Activated B cell treated with CpG ODN at 0.5 μM for 24 hours (primary cell): ENCODE measurements at places on chromosomes 6 and 20. TPM values are rescaled to one million over a fixed set of nuclear protein-coding genes. Genes with fewer than 3 reads are reported as not detected.

The EDN3 gene
- not detected in 2 replicates for total RNA-seq

The HCRTR2 gene
- not detected in 2 replicates for total RNA-seq

The ITCH gene
- total RNA-seq: 62.6 and 66.3 TPM in 2 replicates

GRCh38 chr6:144530118-144530517 is 245.0 kb downstream of the UTRN start:
- H3K27ac ChIP-seq: no peak overlapping the region
- H3K36me3 ChIP-seq: peaks cover 86% of the 10 kb centered on the region
- no peaks in the 10 kb centered on the region for H3K4me1 ChIP-seq
- DNase-seq: no peak

DNA sequence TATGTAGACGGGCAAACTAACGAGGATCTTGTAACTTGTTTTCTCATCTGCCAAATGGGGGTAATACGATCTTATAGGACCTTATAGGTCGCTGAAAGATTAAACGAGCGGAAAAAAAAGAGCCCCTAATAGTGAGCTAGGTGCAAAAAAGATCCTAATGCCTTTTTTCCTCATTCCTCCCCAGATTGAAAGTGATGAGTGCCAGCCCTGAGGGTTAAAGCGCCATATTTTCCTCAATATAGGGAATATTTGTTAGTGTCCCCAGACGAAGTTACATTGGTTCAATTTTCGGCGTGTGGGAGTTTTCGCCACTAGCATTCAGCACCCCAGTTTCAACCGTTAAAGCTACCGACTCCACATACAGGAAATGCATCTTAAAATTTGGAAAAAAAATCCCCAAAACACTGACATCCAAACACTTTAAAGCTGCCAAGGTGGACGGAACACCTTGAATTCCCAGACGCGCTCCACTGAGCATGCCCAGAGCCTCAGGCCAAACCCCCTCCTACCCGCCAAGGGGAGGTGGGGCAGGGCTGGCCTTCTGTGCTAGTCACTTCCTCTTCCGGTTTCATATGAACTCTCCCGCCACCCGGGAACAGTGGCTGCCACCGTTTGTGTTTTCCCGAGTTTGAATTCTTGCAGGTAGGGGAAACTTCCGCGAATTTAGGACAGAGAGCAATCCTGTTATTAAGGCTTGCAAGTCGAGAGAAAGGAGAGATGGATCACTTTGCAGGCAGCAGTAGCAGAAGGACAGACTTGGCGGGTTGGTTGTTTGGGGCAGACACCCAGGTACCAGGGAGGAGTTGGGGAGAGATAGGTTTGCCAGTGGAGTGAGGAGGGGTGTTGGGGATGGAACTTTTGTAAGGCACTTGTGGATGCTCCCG is at the start of gene PRIM2:
TSS of gene PRIM2 (plus strand) at position 571 of the 884 bp plus-strand sequence. CDS start 816 bp downstream, outside the sequence.
- DNase-seq: peak; percentile 55
- H3K4me1 ChIP-seq: peaks cover 18% of the 10 kb centered on the region
- H3K27me3 ChIP-seq: peaks cover 9% of the 10 kb centered on the region
- peak within 1 kb of the TSS; percentile 89 for H3K27ac ChIP-seq
- H3K4me3 ChIP-seq: peak within 1 kb of the TSS; percentile 97
- H3K36me3 ChIP-seq: peaks cover 28% of the 10 kb centered on the region

DNA sequence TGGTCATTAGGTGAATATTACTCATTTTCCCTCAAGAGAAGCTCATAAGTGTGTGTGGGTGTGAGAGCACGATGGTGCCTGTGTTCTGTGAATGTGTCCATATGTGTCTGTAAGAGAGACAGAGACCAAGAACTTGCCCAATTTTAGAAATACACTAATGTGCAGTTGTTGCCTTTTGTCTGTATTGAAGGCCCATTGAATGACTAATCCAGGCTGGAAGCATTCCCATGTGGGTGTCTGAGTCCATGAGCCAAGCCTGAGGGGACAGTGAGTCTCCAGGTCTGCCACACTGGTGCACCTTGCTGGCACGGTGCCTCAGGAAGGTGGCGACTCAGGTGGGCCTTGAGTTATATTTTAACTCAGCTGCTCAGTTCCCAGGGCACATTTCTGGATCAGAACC is 25.5 kb upstream of the ASXL1 start:
- peaks cover 42% of the 10 kb centered on the region for H3K4me1 ChIP-seq
- H3K27me3 ChIP-seq: no peaks in the 10 kb centered on the region
- DNase-seq: no peak
- peaks cover 63% of the 10 kb centered on the region for H3K36me3 ChIP-seq
- H3K27ac ChIP-seq: peak overlapping the region; percentile 79

DNA sequence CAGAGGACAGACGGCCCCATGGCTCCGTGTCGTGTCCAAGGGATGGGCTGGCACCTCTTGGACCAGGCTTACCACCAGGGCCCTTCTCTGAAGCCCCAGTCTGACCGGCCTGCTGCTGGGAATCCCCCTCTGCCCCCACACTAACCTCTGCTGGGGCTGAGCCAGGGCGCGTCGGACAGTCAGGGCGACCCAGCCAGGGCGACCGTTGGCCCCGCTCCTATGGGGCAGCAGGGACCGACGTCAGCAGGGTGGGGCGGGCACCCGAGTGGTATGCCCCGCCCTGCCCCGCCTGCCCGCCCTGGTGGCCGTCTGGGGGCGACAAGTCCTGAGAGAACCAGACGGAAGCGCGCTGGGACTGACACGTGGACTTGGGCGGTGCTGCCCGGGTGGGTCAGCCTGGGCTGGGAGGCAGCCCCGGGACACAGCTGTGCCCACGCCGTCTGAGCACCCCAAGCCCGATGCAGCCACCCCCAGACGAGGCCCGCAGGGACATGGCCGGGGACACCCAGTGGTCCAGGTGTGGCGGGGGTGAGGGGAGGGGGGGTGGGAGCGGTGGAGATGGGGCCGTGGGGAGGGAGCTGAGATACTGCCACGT is at the start of gene SLC17A9:
TSS of gene SLC17A9 (plus strand) at position 337 of the 595 bp plus-strand sequence. CDS start at position 459, 122 bp downstream.
- H3K4me1 ChIP-seq: peaks cover 36% of the 10 kb centered on the region
- peak within 1 kb of the TSS; percentile 86 for H3K4me3 ChIP-seq

- no peak overlapping the region for H3K27ac ChIP-seq
- peaks cover 3% of the 10 kb centered on the region for H3K36me3 ChIP-seq
Measured at GRCh38 chr6:111624401-111625098, 18.9 kb upstream of the TRAF3IP2 start.
